ENCODE measurements at places on chromosomes 1 and 21. TPM values are rescaled to one million over a fixed set of nuclear protein-coding genes. Genes with fewer than 3 reads are reported as not detected.

The AVPR1B gene
- total RNA-seq: not detected

The TMEM54 gene
- 25.0 TPM for total RNA-seq

DNA sequence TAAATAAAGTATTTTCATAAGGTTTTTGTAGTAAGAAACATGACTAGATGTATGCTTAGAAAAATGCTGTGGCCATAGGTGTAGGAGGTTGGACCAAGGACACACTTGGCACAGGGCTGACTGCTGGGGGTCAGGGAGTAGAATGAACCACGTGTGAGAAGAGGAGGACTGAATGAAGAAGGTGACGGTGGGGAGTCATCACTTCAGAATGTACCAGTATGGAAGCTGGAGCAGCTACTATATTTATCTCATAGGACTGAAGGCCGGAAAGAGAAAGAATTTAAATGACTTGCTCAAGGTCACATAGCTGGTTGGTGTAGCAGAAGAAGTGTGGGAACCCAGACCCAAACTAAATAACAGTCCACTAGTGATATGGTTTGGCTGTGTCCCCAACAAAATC lies 79.8 kb upstream of the HAO2 start:
- DNase-seq: no peak

GRCh38 chr1:184033711-184034167 lies 3.8 kb downstream of the COLGALT2 start:
- no peak for DNase-seq

GRCh38 chr1:113140588-113141446 lies 67.8 kb downstream of the LRIG2 start:
- DNase-seq: peak; percentile 30

GRCh38 chr1:43123031-43123430 lies 49.1 kb downstream of the EBNA1BP2 start:
- no peak for DNase-seq

DNA sequence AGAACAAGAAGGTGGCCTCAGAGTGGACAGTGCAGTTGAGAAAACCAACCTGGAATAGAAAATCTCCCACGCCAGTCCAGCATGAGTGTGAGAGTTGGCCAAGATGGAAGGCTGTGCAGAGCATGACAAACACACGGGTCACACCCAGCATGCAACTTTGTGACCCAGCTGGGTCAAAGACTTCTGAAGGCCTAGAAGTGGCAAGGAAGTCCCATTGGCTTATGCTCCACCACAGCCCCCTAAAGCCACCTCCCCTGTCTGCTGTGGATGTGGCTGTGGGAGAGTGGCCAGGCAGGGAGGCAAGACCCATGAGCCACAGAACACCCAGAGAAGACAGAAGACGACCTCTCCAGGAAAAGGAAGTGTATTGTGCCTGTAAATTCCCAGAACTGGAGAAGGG lies 13.6 kb downstream of the BATF3 start:
- no peak for DNase-seq

DNA sequence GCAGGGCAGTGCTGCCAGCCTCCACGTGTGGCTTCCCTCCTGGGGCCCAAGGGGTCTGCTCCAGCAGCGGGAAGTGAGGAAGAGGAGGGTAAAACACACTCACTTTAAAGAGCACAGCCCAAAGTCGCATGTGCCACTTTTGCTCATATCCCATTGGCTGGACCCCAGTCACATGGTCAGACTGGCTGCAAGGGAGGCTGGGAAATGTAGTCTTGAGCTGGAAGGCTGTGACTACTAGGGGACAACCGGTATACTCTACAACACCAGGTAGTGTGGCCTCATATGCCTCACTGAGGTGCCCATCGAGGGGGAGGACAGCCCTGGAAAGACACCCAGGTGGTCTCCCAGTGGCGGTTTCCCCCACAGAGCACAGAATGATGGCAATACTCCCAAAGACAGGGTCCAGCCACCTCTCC lies 45.2 kb downstream of the CAMK2N1 start:
- DNase-seq: no peak

DNA sequence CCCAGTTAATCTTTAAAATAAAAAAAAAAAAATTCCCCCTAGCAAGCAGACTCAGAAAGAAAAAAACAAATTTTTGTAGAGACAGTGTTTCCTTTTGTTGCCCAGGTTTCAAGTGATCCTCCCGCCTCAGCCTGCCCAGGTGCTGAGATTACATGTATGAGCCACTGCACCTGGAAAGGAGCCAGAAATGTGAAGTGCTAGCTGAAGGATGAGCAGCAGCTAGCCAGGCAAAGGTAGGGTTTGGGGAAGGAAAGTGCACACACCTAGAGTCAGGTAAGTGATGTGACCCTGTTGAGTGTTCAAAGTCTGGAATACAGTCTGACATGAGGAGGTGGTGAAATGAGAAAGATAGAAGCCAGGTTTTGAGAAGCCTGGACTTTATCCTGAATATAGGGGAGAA lies 1.7 kb downstream of the AKR1A1 start:
- DNase-seq: no peak

DNA sequence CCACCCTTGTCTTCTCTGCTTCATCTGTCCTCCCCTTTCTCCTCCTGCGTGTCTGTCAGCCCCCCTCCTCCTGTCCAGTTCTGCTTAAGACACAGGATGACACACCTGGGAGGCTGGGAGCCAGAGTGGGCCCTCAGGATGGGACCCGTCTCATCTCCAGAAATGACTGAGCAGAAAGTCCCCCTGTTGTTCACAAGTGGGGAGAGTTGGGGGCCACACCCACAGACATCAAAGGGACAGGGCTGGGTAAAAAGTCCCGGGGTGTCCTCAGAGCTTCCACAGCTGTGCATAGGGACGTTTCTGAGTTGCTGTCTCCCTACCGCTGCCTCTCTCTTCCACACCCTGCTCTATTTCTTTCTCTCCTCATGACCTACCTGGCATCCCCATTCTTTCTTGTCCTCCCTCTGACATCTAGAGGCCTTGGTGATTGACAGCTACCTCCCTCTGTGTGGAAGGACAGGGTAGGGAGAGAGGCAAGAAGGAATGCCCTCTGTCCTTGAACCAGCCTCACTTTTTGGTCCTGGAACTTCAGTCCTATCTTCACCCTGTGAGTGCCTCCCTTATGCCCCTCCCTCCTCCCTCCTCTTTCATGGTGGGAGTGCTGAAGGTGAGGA lies 19.5 kb upstream of the SH2D2A start:
- DNase-seq: no peak

- no peak for DNase-seq
Measured at GRCh38 chr1:236808564-236809130, 13.6 kb downstream of the MTR start.

- no peak for DNase-seq
Measured at GRCh38 chr21:26130249-26130881, 40.2 kb downstream of the APP start.

DNA sequence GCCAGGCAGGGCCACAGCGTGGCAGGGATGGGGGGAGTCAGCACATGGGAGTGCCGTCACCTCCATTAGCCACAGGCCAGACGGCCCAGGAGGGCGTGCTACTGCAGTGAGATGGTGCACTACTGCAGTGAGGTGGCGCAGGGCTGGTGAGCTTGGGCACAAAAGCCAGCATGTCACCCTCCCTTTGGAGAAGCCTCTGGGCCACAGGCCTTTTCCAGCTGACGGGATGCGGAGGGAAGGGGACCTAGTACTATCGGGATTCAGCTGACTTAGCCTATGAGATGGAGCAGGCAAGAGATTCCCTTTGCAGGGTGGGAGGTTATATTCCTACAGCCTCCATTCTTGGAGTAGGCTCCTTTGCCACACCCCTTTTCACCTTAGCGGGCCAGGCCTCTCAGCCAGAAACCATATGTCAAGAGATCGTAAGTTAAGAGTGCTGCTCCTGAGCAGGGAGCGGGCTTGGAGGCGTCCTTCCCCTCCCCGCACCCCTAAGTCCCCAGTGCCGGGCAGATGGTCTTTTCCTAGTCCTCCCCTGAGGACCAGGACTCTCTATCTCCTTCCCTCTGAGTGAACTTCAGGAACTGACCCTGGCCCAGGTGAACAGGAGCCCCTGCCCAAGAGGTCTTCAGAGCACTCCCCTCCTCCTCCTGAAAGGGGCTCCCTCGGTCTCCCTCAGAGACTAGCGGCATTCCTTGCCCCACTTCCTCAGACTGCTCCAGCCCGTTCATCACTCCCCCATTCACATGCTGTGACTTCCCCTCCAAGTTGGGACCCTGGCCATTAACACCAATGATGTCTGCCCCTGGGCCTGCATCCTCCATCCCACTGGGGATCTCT lies 8.2 kb downstream of the NES start:
- DNase-seq: no peak

DNA sequence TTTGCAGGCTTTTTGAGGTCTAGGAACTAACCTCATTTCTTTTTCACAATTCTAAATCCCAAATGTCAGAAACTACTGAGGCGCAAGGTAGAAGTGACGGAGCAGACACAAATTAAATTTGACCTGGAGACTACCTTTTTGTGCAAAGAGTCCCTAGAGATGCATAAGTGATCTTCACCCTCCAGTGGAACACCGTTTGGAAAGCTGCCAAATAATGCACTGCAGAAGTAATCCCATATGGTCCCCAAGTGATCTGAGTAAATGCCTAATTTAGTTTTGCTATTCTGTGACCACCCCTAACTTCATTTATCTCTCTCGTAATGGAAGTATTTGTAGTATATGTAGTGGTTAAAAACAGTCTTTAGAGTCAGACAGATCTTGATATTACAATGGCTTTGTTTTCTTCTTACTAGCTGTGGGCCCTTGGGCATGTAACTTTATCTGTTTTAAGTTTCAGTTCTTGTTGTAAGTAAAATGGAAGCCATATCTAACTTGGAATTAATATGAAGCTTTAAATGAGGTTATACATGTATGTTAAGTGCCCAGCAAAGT lies 70.4 kb upstream of the IPO9 start:
- DNase-seq: no peak

All from omental fat pad (tissue), 4 donors.